CD4-positive, alpha-beta T cell treated with Interleukin-21 for 1 hour (primary cell): ENCODE measurements at places on chromosomes 1 and 21.

DNA sequence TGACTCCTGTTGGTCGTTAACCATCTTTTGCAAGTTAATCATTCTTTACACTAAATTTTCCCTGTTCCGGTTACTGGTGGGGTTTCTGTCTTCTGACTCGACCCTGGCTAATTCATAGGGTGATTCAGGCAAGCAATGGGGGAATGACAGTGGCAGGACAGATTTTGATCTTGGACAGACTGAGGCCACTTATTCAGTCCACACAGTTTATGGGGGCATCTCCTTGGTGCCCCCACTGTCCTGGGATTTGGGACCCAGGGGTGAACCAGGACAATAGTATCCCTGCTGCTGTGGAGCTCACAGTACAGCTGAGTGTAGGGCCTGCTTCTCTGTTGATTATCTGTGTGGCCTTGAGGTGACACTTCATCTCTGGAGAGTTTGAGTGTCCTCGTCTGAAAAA is 540.4 kb downstream of the MATN1 start:
- DNase-seq, result no peak

GRCh38 chr1:23537296-23537973 is 6.4 kb upstream of the E2F2 start:
- no peak for DNase-seq

DNA sequence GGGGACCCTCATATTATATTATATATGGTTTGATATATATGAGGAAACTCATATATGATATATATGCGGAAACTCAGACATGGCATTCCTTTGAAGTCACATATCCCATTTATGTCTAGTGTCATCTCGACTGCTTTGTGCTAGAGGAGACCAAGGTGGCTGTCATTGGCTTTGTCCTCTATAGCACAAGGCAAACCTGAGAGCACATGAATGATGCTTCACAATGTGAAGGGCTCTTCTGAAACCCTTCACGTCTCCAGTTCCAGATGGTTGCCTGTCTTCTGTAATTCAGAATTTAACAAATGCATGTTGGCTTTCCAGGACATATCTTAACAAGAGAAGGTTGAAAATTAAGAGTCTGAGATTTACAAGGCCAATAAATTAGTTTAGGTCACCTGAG is 303.6 kb downstream of the BARHL2 start:
- no peak for DNase-seq

- no peak for DNase-seq
Measured at GRCh38 chr1:1929102-1929638, 10.1 kb upstream of the TMEM52 start.

DNA sequence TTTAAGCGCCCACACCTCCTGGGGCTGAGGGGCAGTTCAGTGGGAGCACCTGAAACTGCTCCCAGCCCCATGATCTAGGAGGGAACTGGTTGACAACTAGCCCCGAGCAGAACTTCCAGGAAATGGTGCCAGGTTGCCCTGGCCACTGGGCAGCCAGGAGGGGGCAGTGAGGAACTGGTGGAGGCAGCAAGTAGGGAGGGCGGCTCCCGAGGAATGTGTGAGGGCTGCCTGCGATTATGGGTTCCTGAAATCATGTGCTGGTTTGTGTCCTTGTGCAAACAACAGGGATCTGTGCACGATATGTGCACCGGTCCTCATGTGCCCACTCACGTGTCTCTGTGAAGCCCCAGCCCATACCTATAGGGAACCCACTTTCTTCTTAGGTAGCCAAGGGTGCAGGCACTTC is 9.9 kb downstream of the GPR3 start:
- peak; percentile 16 for DNase-seq

DNA sequence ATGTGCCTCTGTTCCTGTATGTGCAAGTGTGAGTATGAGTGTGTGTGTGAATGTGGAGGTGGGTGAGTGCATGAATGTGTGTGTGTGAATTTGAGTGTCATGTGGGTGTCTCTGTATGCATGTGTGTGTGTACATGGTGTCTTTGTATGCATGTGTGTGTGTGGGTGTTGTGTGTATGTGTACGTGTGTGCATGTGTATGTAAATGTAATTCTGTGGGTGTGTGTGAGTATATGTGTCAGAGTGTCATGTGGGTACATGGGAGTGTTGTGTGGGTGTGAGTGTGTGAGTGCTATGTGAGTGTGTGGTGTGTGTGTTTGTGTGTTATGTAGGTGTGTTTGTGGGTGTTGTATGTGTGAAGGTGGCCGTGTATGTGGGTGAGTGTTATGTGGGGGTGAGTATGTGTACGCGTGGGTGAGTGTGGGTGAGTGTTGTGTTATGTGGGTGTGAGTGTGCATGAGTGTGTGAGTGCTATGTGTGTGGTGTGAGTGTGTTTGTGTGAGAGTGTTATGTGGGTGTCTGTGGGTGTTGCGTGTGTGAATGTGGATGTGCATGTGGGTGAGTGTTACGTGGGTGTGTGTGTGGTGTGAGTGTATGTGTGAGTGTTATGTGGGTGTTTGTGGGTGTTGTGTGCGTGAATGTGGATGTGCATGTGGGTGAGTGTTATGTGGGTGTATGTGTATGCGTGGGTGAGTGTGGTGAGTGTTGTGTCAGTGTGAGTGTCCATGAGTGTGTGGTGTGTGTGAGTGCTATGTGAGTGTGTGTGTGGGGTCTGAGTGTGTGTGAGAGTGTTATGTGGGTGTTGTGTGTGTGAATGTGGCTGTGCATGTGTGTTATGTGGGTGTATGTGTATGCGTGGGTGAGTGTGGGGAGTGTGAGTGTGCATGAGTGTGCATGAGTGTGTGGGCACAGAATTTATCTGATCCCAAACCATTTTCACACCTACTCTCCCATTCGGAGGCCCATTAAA is 36.6 kb upstream of the NID1 start:
- no peak for DNase-seq

- DNase-seq, result no peak
Measured at GRCh38 chr1:109485001-109485400, 1.3 kb downstream of the ATXN7L2 start.

DNA sequence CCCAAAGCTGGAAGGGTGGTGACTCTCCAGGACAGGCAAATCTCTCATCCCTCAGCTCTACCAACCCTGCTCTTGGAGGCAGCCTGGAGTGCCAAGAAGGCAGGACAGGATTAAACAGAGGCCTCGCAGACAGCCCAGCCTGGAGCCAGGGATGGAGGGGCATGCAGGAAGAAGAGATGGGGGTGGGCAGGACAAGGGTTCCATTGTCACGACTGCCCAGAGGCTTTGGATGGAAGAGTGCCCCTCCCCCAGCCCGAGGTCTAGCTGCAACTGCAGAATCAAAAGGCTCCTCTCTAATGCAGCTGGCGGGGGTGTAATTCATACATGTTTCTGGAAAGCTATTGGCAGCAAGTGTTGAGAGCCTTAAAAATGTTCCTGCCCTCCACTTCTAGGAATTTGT is 8.8 kb downstream of the RAB7B start:
- DNase-seq, result no peak

DNA sequence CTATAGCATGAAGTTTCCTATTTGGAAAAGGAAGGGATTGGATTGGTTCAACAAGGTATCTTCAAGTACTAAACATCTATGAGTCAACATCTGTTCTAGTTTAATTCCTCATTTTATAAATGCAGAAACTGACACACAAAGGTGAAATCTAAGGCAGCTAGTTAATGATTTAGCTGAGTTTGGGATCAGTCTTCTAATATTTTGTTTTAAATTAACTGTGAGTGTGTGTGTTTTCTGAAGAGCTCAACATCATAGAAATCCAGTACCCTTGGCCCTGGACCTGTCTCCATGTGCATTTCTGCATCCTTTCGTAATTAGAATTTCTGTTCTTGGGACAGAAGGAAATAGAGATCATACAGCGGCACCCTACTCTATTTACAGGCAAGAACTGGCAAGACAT is 105.9 kb downstream of the RGS2 start:
- no peak for DNase-seq

DNA sequence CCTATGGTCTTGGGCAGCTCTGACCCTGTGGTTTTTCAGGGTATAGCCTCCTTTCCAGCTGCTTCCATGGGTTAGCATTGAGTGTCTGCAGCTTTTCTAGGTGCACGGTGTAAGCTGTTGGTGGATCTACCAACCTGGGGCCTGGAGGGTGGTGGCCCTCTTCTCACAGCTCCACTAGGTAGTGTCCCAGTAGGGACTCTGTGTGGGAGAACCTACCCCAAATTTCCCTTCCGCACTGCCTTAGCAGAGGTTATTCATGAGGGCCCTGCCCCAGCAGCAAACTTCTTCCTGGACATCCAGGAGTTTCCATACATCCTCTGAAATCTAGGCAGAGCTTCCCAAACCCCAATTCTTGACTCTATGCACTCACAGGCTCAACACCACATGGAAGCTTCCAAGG is 111.0 kb upstream of the C1orf87 start:
- no peak for DNase-seq

DNA sequence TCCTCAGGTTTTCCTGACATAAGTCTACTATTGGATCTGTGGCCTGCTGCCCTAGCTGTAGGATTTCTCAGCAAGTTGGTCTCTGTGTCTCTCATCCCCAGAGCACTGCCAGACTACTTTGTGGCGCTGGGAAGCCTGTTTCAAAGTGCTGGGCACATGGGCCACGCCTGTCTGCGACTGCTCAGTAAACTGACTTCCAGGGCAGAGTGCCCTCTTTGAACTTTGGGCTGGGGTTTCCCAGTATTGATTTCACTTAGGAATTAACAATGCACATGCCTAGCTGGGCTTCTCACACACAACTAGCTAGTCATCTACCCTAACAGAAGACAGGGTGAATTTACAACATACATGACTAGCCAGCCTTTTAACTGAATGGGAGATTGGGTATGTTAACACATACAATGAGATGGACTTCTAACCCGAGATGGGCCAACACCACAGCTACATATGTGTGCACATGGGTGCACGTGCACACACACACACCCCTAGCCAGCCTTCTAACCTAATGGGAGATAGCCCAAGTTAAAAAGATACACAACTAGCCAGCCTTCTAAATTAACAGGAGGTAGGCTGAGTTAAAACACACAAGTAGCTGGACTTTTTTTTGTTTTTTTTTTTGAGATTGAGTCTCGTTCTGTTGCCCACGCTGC is 6.9 kb upstream of the TRIM17 start:
- DNase-seq, result no peak

- no peak for DNase-seq
Measured at GRCh38 chr1:243229526-243229925, 25.6 kb downstream of the CEP170 start.

DNA sequence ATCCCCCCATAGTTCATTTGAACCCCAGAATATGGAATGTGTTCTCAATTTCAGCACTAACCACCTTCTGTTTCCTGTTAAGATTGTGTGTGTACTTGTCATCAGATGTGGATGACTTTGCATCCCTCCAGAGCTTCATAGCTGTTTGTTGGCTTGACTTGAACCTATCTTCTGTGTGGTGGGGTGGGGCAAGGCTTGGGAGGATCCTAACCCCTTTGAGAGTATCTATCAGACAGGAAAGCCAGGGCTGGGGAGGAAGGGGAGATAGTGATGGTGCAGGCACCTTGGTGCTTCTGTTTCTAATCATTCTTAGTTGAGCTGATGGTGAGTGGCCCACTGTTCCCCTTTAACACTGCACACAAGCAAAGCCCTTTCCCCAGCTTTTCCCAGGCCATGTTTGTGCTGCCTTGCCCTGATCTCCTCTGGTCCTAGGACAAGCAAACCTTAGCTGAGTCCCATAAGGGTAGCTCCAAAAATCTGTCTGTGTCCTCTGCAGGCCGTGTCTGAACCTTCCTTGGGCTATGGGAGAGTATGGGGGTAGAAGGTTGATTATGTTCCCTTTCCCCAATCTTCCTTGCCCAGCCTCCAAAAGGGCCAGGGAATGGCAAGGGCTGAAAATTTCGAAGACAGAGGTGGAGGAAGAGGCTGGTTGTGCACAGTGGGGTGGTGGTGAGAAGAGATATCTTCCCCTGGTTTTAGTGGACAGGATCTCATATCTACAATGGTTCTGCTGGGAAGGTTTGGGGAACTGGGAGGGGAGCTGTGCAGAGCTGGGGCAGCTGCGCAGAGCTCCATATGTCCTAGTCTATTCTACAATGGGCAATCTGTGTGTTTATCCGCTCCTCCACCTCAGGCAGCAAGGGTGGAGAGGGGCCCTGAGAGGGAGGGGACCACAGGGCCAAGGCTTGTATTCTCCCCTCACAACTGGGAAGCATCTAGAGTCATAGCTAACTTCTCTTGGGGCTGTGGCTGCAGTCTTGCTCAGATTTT is 1.4 kb downstream of the NHLH1 start:
- no peak for DNase-seq

GRCh38 chr1:110875216-110875731 is 2.3 kb downstream of the CD53 start:
- DNase-seq, result peak; percentile 79

- DNase-seq, result peak; percentile 6
Measured at GRCh38 chr21:33069994-33070743, at the start of gene OLIG1. OLIG1 (plus strand) TSS chr21:33070141; CDS start chr21:33070247, 106 bp downstream.

GRCh38 chr21:15333136-15333710 is 268.4 kb upstream of the NRIP1 start:
- no peak for DNase-seq

GRCh38 chr1:79815115-79815514 is 808.6 kb upstream of the ADGRL4 start:
- no peak for DNase-seq

- no peak for DNase-seq
Measured at GRCh38 chr1:36494971-36495370, 12.3 kb upstream of the CSF3R start.

GRCh38 chr1:62025892-62026291 is 168.8 kb upstream of the L1TD1 start:
- DNase-seq, result no peak

- DNase-seq, result no peak
Measured at GRCh38 chr1:15454256-15454655, 2.3 kb upstream of the CELA2A start.

GRCh38 chr1:51193564-51193963 is 42.5 kb upstream of the RNF11 start:
- no peak for DNase-seq

DNA sequence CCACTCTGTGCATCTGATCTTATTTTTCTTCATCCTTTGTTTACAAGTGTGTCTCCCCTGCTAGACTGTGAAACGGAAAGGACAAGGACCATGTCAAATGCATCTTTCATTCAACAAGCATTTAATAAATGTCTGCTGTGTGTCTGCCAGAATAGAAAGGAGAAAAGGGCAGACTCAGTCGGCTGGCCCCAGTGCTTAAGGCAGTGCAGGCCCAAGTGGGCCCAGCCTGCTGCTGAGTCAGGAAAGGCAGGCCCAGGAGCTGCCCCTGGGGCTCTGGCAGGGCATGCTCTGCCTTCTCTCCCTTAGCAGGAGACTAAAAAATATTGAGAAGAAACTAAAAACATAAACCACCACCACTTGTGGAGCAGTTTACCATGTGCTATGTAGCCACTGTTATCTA is 38.1 kb downstream of the PLEKHA6 start:
- no peak for DNase-seq

DNA sequence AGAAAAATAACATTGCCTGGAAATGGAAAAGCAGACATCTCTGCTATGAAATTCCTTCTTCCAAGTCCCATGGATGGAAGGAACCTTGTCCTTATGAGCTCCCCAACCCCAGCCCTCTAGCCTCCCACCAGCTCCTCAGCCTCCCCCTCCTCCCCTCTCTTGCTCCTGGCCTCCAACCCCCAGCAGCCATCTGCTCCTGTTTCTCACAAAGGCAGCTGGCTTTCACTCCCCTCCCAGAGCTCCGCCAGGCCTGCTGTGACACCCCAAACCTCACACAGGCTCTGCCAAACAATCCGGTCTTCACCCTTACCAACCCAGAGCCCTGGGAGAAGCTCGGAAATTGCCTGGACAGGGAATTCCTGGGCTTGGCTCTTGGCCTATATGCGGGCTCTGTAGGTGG is 69.2 kb downstream of the KLHDC7A start:
- DNase-seq, result no peak
